ENCODE measurements at places on chromosomes 4 and X. TPM values are rescaled to one million over a fixed set of nuclear protein-coding genes. Genes with fewer than 3 reads are reported as not detected.

Gene ARX
- not detected for total RNA-seq

Gene KIAA1210
- total RNA-seq: not detected

Gene SPIN2A
- total RNA-seq: 0.51 TPM

Gene TENM3
- 23.1 TPM for total RNA-seq

Gene CLIC2
- total RNA-seq: not detected

Gene ASMTL
- total RNA-seq: 43.8 TPM

Gene TRAM1L1
- 3.2 TPM for total RNA-seq

Gene SPANXB1
- not detected for total RNA-seq

Gene CYLC1
- total RNA-seq: not detected

Gene SLIT2
- 48.9 TPM for total RNA-seq

- no peak overlapping the region for H3K27ac ChIP-seq
- no peak for DNase-seq
- H3K4me1 ChIP-seq: peaks cover 29% of the 10 kb centered on the region
- no peaks in the 10 kb centered on the region for H3K36me3 ChIP-seq
Measured at GRCh38 chr4:142077048-142077447, 440.7 kb downstream of the IL15 start.

GRCh38 chr4:187183826-187184225 lies 460.2 kb upstream of the FAT1 start:
- H3K27ac ChIP-seq: no peak overlapping the region
- no peaks in the 10 kb centered on the region for H3K36me3 ChIP-seq
- H3K4me3 ChIP-seq: no peak overlapping the region
- DNase-seq: no peak
- H3K4me1 ChIP-seq: no peaks in the 10 kb centered on the region

DNA sequence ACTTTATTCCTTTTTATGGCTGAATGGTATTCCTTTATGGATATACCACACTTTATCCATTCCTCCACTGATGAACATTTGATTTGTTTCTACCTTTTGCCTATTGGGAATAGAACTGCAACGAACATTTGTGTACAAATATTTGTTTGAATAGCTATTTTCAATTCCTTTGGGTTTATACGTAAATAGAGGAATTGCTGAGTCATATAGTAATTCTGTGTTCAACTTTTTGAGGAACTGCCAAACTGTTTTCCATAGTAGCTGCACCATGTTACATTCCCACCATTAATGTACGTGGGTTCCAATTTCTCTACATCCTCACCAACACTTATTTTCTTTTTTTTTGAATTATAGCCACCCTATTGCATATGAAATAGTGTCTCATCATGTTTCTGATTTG lies 156.5 kb upstream of the ATP6AP2 start:
- H3K4me1 ChIP-seq: no peaks in the 10 kb centered on the region
- no peaks in the 10 kb centered on the region for H3K36me3 ChIP-seq
- DNase-seq: no peak
- no peak overlapping the region for H3K27ac ChIP-seq

DNA sequence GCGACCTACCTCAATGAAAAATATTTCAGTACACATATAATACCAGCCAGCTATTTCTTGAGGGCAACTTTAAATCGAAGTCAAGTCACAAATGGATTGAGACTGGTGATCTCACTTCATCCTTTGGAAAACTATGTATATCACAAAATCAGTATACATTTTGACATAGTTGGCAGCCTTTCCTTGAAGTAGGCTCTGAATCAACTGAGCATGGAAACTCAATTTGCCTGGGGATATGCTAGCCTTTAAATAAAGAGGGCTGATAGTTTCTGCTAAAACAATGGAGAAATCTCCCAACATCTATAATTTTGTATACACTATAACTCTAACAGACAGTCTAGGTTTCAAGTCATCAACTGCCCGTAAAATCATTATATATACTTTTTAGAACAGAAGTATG lies 282.8 kb upstream of the TENM3 start:
- H3K36me3 ChIP-seq: no peaks in the 10 kb centered on the region
- no peaks in the 10 kb centered on the region for H3K4me1 ChIP-seq
- no peak for DNase-seq

DNA sequence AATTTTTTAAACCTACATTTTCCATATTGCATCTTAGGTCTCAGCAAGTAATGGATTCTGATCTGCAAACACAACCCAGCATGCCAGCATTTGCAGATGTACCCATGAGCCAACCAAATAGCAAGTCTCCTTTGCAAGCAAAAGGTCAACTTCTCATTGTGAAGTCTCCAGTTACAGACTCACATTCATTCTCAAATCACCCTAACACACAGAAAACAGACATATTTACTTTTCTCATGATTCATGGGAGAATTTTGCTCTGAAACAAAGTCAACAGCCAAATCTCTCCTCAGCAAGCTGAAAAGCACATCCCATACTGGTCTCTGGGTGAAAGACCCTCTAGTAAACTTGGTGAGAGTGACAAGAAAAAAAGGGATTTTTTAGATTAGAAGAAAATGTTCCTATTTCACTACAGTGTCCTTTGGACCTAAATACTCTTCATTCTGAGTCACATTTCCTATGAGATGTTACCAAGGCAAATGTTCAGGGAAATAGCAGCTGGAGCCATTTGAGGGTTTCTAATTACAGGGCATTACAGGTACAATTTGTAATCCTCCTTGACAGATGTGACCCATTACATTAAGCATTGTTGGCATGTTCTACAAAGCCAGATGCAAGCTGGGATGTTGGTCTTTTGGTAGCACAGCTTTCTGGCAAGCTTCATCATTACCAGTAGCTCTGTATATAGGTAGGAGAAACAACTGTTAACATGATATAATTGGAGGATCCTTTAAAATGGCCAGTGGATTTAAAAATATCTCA lies 383.3 kb downstream of the SMARCA1 start:
- H3K27me3 ChIP-seq: no peaks in the 10 kb centered on the region
- no peak overlapping the region for H3K27ac ChIP-seq
- H3K4me1 ChIP-seq: peaks cover 5% of the 10 kb centered on the region
- H3K36me3 ChIP-seq: no peaks in the 10 kb centered on the region
- no peak overlapping the region for H3K4me3 ChIP-seq

DNA sequence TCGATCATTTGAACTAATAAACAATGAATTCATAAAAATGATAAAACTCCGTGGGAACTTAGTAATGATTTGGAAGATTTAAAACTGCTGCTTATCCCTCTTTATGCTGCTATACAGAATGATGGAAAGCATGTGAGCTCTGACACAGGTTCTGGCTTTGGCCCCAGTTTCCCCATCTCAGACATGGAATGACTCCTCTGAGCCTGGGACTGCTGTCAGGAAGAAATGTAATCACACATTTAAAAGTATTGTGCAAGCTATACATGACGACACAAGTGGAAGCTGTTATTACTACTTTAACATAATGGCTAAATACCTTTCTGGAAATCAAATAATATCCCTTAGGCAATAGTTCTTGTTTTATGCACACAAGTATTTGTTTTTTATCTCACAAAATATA lies 161.7 kb downstream of the DCHS2 start:
- peak; percentile 70 for DNase-seq
- H3K27me3 ChIP-seq: peaks cover 31% of the 10 kb centered on the region
- H3K27ac ChIP-seq: no peak overlapping the region
- H3K4me1 ChIP-seq: no peaks in the 10 kb centered on the region
- H3K4me3 ChIP-seq: no peak overlapping the region

GRCh38 chrX:42000836-42001235 lies 77.5 kb upstream of the CASK start:
- DNase-seq: no peak
- no peaks in the 10 kb centered on the region for H3K27me3 ChIP-seq
- no peaks in the 10 kb centered on the region for H3K4me1 ChIP-seq

- DNase-seq: no peak
- H3K27ac ChIP-seq: no peak overlapping the region
- no peaks in the 10 kb centered on the region for H3K36me3 ChIP-seq
- no peak overlapping the region for H3K4me3 ChIP-seq
Measured at GRCh38 chr4:165563851-165564250, 185.0 kb downstream of the CPE start.

- H3K4me1 ChIP-seq: no peaks in the 10 kb centered on the region
- no peak for DNase-seq
- no peak overlapping the region for H3K4me3 ChIP-seq
Measured at GRCh38 chr4:147222906-147223305, 258.0 kb upstream of the EDNRA start.

- peak; percentile 90 for DNase-seq
- no peaks in the 10 kb centered on the region for H3K36me3 ChIP-seq
- H3K4me1 ChIP-seq: peaks cover 17% of the 10 kb centered on the region
- H3K27me3 ChIP-seq: no peaks in the 10 kb centered on the region
- peak within 1 kb of the TSS; percentile 56 for H3K27ac ChIP-seq
Measured at GRCh38 chr4:102760645-102761295, at the start of gene MANBA. Gene MANBA (minus strand): TSS chr4:102760968. CDS start chr4:102760894, 74 bp downstream.

- no peak overlapping the region for H3K4me3 ChIP-seq
- H3K27ac ChIP-seq: no peak overlapping the region
- no peak for DNase-seq
- no peaks in the 10 kb centered on the region for H3K27me3 ChIP-seq
- peaks cover 6% of the 10 kb centered on the region for H3K4me1 ChIP-seq
- H3K36me3 ChIP-seq: no peaks in the 10 kb centered on the region
Measured at GRCh38 chr4:54497947-54498346, 159.8 kb upstream of the KIT start.

DNA sequence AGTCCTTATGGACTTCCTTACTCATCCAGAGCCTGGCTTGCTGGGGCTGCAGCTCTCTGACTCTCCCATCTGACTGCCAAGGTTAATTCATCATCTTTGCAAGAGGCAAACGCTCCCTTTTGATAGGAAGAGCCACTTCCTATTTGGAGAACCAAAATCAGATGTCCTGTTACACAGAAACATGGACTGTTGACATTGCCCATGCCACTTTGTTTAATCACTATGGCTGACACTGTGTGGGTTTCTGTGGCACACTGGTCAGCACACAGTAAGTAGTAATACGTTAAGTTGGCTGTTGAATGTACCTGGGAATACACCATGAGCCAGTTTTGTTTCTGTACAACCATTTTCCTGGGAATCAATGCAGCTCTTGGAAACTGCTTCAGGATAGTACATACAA lies 45.1 kb upstream of the TMEM33 start:
- no peaks in the 10 kb centered on the region for H3K4me1 ChIP-seq
- DNase-seq: no peak
- no peak overlapping the region for H3K4me3 ChIP-seq
- H3K36me3 ChIP-seq: no peaks in the 10 kb centered on the region
- H3K27ac ChIP-seq: no peak overlapping the region

- no peak for DNase-seq
- no peaks in the 10 kb centered on the region for H3K27me3 ChIP-seq
- H3K4me3 ChIP-seq: no peak overlapping the region
- H3K4me1 ChIP-seq: no peaks in the 10 kb centered on the region
Measured at GRCh38 chr4:170529748-170530722, 440.3 kb upstream of the AADAT start.

- H3K36me3 ChIP-seq: no peaks in the 10 kb centered on the region
- H3K27me3 ChIP-seq: no peaks in the 10 kb centered on the region
- H3K4me1 ChIP-seq: no peaks in the 10 kb centered on the region
- no peak overlapping the region for H3K27ac ChIP-seq
Measured at GRCh38 chrX:145729635-145730034, 88.0 kb upstream of the SLITRK2 start.

- no peaks in the 10 kb centered on the region for H3K4me1 ChIP-seq
- DNase-seq: no peak
- H3K27ac ChIP-seq: no peak overlapping the region
- no peak overlapping the region for H3K4me3 ChIP-seq
Measured at GRCh38 chrX:150348365-150348764, 14.8 kb upstream of the MAMLD1 start.

GRCh38 chr4:165368114-165368513 lies 10.7 kb upstream of the CPE start:
- H3K36me3 ChIP-seq: no peaks in the 10 kb centered on the region
- no peak overlapping the region for H3K4me3 ChIP-seq
- H3K27ac ChIP-seq: no peak overlapping the region
- H3K27me3 ChIP-seq: no peaks in the 10 kb centered on the region
- DNase-seq: no peak
- no peaks in the 10 kb centered on the region for H3K4me1 ChIP-seq

- H3K27ac ChIP-seq: peak overlapping the region; percentile 71
- H3K36me3 ChIP-seq: no peaks in the 10 kb centered on the region
- DNase-seq: peak; percentile 41
- H3K4me1 ChIP-seq: peaks cover 5% of the 10 kb centered on the region
- H3K27me3 ChIP-seq: no peaks in the 10 kb centered on the region
- no peak overlapping the region for H3K4me3 ChIP-seq
Measured at GRCh38 chr4:112765317-112765974, 128.5 kb downstream of the LARP7 start.

GRCh38 chr4:91325495-91325894 lies 978.3 kb upstream of the GRID2 start:
- no peaks in the 10 kb centered on the region for H3K36me3 ChIP-seq
- H3K4me3 ChIP-seq: no peak overlapping the region
- peak; percentile 89 for DNase-seq
- H3K4me1 ChIP-seq: no peaks in the 10 kb centered on the region

- H3K4me3 ChIP-seq: no peak overlapping the region
- H3K27ac ChIP-seq: no peak overlapping the region
- no peaks in the 10 kb centered on the region for H3K27me3 ChIP-seq
- no peaks in the 10 kb centered on the region for H3K4me1 ChIP-seq
- no peaks in the 10 kb centered on the region for H3K36me3 ChIP-seq
Measured at GRCh38 chr4:59869559-59869958, 1330.6 kb upstream of the ADGRL3 start.

GRCh38 chr4:10102474-10103332 lies 13.9 kb downstream of the WDR1 start:
- H3K36me3 ChIP-seq: peaks cover 18% of the 10 kb centered on the region
- H3K4me3 ChIP-seq: no peak overlapping the region
- no peak for DNase-seq

DNA sequence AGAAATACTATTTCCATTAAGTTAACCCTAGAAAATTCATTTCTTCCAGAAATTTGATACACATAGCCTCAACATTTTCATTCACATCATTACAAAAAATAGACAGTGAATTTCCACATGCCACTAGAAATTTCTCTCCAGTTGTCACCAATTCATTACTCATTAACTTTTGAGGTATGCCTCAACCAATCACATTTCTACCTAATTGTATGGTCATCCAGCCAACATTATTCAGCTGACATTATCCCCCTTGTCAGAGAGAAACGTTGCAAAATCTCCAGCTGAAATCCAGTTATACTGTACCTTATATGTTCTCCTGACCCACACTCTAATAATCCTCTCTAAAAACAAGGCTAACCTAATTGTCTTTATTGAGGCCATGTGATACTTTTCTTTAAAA lies 24.8 kb downstream of the FRYL start:
- H3K27me3 ChIP-seq: no peaks in the 10 kb centered on the region
- H3K4me1 ChIP-seq: no peaks in the 10 kb centered on the region
- no peak for DNase-seq

DNA sequence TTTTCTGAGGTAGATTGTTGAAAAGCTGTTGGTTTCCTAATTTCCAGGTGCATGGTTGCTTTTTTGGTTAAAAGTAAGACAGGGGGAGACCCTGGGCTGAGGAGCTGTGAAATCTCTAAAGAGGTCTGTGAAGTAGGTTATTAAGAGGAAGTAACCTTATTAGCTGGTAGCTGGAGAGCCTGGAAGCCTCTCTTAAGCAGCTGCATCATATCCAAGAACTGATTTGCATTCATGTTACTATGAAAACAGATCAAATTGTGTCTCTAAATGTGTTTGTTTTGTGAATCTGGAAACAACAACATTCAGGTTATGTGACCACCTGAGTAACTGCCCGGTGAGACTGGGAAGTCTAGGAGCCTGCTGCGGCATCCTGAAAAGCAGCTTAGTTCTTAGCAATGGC lies 54.1 kb downstream of the ARHGAP10 start:
- no peak overlapping the region for H3K4me3 ChIP-seq
- no peaks in the 10 kb centered on the region for H3K36me3 ChIP-seq
- H3K27ac ChIP-seq: peak overlapping the region; percentile 24
- DNase-seq: peak; percentile 28
- no peaks in the 10 kb centered on the region for H3K27me3 ChIP-seq

- no peaks in the 10 kb centered on the region for H3K36me3 ChIP-seq
- no peak overlapping the region for H3K27ac ChIP-seq
- H3K27me3 ChIP-seq: no peaks in the 10 kb centered on the region
- DNase-seq: no peak
Measured at GRCh38 chrX:10199212-10199611, 42.4 kb downstream of the CLCN4 start.

Data from cardiac muscle cell (in vitro differentiated cells and primary cell).